ENCODE measurements at places on chromosomes 5 and 9. TPM values are rescaled to one million over a fixed set of nuclear protein-coding genes. Genes with fewer than 3 reads are reported as not detected.

GRM6 gene
- not detected for total RNA-seq

IL9 gene
- total RNA-seq = not detected

TNFSF15 gene
- 1.5 TPM for total RNA-seq

ZNF608 gene
- not detected for total RNA-seq

SMIM32 gene
- total RNA-seq = not detected

NUTM2G gene
- total RNA-seq = not detected

PRDM9 gene
- total RNA-seq = not detected

HAUS6 gene
- total RNA-seq = 32.2 TPM

WDR38 gene
- not detected for total RNA-seq

CCL21 gene
- not detected for total RNA-seq

SELENOP gene
- not detected for total RNA-seq

ADAMTS13 gene
- 1.3 TPM for total RNA-seq

WNT8A gene
- not detected for total RNA-seq

SPEF2 gene
- total RNA-seq = 5.8 TPM

RASGRF2 gene
- 21.1 TPM for total RNA-seq

GRCh38 chr9:130844044-130844451, 9.0 kb downstream of the ABL1 start:
- no peak for DNase-seq

- peak; percentile 35 for DNase-seq
Measured at GRCh38 chr5:72245951-72246532, 74.0 kb downstream of the MRPS27 start.

GRCh38 chr5:146342882-146343865, 4.5 kb downstream of the POU4F3 start:
- DNase-seq = peak; percentile 56

- no peak for DNase-seq
Measured at GRCh38 chr5:10233505-10233904, 16.2 kb downstream of the ATPSCKMT start.

DNA sequence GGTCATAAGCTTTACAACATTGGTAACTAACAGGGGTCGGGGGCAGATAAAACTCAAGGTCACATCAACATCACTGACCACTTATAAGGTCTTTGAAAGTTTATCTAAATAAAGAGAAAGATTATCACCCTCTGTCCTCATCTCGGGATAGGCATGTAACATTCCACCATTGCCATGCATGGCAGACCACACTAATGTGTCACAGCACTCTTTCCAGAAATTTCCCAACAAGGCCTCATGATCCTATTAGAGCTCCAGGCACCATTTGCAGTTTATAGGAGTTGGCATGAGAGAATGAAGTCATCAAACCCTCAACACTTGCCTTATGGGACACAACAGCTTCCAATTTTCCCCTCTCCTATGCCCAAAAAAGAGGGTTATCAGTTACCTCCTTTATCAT, 31.9 kb upstream of the ZNF622 start:
- no peak for DNase-seq

- DNase-seq = peak; percentile 47
Measured at GRCh38 chr5:77993855-77994318, 217.7 kb upstream of the TBCA start.

DNA sequence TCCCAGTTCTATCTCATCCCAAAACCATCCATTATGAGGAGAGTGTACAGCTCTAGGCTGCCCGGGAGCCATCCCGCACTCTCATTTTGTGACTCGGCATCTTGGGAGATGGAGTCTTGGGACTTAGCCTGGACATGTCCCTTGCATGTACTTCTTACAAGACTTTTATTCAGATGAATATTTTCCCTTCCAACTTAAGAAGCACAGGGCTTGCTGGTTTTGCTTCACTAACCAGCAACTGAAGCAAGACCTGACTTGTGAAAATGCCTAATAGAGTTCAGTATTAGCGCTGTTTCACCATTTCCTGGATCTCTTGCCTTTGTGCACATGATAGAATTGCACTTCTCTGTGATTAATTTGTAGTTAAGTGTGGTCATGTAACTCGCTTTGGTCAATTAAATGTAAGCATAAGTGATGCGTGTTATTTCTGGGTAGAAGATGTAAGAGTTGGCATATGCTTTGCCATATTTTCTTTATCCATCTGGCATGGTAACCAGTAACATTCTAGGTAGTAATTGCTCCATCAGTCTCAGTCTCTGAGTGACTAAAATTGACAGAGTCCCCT, 55.8 kb downstream of the PDCD1LG2 start:
- no peak for DNase-seq

DNA sequence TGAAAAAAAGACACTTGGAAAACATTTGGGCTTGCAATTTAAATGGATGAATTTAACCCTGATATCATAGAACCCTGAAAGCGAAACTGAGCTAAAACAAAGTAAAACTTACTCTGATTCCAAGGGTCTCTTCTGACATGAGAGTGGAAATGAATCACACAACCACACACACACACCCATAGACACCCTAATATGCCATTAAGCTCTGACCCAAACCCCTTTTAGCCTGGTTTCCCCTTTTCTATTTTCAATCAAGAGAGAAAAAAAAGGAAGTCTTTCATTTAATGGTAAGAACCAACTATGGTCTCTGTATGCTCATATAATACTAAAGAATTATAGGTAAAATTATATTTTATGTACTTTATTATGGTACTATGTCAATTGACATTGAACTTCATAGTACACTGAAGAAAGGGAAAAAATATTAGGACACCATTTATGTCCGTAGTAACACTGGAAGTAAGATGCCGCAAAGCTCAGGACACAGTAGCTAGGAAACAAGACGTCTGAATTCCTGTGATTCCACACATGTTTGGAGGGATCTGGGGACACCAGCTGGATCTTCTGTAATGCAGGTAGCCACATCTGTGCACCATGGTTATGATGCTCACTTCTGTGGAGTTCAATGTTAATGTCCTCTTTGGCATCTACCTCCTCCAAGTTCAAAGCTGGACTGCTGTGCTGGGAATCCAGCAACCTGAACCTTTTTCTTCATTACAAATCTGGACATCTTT, 95.8 kb downstream of the PCSK1 start:
- DNase-seq = no peak

GRCh38 chr9:34170237-34170991, 8.4 kb upstream of the UBAP1 start:
- DNase-seq = no peak

GRCh38 chr9:19648672-19649071, 140.2 kb downstream of the SLC24A2 start:
- no peak for DNase-seq

DNA sequence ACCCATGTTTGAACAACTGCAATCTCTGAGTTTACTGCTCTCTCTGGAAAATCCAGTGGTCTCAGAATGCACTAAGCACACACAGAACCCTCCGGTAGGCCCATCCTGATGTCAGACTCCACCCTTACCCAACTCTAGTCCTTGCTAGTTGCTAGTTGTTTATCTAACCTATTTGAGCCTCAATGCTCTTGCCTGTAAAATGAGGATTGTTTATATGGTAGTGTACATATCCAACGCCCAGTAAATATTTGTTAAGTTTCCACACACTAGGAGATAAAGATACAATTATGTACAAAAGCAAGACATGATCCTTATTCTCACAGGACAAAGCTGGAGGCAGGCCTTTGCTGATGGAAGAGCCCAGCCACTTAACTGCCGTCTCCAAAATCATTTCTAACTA, 192.2 kb downstream of the SPOCK1 start:
- DNase-seq = no peak

- no peak for DNase-seq
Measured at GRCh38 chr5:153122403-153122802, 368.1 kb upstream of the GRIA1 start.

GRCh38 chr5:120605325-120606079, 141.4 kb downstream of the PRR16 start:
- DNase-seq = no peak

GRCh38 chr9:81588148-81588871, 101.0 kb downstream of the TLE1 start:
- DNase-seq = no peak

- DNase-seq = no peak
Measured at GRCh38 chr9:92289708-92290390, 3.6 kb downstream of the IARS1 start.

DNA sequence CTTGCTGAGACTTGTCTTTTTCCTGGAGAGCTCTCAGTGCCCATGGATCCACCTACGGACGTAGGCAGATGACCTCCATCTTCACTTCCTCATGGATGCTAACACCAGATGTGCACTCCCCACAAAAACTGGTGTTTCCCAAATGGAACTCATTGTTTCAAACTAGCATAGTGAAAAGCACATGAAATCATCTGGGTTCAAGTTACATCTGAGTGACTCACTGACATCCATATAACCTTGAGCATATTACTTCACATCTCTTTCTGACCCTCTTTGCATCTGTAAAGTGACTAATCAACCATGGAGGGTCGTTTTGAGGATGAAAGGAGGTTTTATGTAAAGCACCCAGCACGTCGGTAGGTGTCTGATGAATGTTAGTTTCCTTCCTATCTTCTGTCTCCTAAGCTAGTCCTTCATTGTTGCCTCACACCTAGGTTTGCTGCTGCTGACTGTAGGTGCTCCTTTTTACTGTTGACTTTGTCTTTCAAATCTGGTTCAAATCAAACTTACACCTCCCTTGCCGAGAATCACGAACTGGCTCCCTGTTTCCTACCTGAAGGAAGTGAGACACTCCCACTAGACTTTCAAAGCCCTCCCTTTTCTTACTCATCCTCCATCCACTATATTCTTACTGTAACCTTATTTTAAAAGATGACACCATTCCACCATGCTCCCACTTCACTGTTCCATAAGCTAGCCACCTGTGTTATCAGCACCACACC, 10.3 kb downstream of the OCLN start:
- DNase-seq = no peak

DNA sequence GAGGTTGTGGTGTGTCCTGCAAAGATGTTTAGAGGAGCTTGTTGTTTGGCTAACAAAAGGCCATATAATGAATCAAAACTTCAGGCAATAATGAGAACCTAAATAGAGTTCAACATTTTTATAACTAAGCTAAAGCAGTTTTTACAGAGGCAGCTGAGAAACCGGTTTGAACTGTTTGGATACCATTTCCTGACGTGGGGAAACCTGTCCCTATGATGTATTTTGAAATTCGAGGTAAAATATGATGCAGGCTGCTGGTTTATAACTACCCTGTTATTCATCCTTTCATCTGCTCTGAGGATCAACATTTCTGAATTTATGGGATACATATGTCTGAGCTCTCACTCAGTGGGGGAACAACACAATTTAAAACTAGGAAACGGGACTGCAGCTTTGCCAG, 289.5 kb upstream of the IRX2 start:
- no peak for DNase-seq

- no peak for DNase-seq
Measured at GRCh38 chr9:127121628-127122175, 733 bp downstream of the ANGPTL2 start.

GRCh38 chr5:133644000-133644865, 31.9 kb upstream of the FSTL4 start:
- DNase-seq = no peak

DNA sequence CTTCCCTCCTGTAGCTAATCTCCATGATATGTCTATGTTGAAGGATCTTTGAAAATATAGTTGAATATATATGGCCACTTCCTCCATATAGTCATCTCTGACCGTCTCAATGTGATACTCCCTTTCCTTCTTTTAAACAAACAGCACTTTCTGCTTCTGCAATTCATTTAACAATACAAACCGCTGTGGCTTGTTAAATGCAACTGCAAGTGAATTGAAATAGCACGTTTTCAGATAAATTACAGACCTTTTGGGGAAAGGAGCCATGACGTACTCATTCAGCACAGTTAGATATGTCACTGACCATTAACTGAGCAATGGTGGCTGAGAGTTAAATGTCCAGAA, 82.5 kb downstream of the FBXO38 start:
- DNase-seq = no peak

GRCh38 chr9:21429191-21429590, 11.0 kb upstream of the IFNA1 start:
- no peak for DNase-seq

DNA sequence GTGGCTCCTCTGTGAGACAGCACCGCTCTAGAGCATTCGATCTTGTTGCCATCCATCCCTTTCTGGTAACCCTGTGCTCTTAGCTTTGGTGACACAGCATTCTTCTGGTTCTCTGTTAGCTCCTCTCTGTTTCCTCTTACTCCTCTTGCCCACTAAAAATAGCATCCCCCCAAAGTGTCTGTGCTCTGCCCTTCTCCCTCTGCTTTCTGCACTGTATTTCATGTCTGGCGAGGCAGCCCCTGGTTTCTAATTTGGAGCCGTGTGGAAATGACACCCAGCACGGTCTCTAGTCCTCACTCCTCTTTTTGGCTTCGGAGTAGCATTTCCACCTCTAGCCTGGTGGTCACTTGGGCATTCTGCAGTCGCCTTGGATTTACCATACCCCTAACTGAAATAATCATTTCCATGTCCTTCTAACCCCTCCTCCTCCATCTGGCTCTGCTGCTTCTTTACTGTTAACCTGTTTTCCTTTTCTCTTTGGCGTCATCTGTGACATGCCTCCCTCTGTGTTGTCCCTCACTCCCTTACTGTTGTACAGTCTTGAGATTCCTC, 23.8 kb downstream of the NPR3 start:
- no peak for DNase-seq
